ENCODE measurements at places on chromosomes 3 and 15.

GRCh38 chr15:36359286-36359685 is 220.1 kb upstream of the CDIN1 start:
- DNase-seq: no peak

DNA sequence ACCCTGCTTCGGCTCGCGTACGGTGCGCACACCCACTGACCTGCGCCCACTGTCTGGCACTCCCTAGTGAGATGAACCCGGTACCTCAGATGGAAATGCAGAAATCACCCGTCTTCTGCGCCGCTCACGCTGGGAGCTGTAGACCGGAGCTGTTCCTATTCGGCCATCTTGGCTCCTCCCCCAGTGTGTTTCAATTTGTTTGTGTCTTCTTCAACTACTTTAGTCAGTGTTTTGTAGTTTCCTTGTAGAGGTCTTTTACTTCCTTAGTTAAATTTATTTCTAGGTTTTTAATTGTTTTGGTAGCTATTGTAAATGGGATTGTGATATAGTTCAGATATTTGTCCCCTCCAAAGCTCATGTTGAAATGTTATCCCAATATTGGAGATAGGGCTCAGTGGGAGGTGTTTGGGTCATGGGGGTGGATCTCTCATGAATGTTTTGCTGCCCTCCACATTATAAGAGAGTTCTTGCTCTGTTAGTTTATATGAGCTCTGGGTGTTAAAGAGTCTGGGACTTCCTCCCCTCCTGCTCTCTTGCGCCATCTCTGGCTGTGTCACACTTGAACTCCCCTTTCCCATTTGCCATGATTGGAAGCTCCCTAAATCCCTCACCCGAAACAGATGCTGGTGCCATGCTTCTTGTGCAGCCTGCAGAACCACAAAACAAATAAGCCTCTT is 304.4 kb downstream of the DOCK3 start:
- DNase-seq: no peak

GRCh38 chr3:11059090-11059798 is 66.7 kb downstream of the SLC6A1 start:
- peak; percentile 44 for DNase-seq

DNA sequence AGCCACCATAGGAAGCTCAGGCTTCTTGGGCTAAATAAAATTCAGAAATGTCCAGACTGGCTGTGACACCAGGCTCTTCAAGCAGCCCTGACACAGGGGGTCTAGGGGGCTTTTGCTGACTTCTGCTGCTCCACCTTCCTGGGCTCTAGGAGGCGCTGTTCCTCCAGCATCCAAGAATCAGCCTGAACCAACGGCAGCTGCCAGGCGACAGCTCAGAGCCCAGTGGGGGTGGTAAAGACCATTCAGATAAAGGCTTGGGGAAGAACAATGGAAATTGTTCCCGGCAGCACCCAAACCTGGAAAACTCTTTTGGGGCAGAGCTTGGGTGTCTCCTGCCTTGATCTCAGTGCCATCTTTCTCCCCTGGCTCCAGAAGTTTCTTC is 21.6 kb upstream of the PSTPIP1 start:
- no peak for DNase-seq

GRCh38 chr3:65443739-65444446 is 594.8 kb downstream of the MAGI1 start:
- DNase-seq: no peak

- no peak for DNase-seq
Observed at GRCh38 chr3:20909511-20909910, 723.5 kb upstream of the SGO1 start.

GRCh38 chr3:23086831-23087230 is 116.3 kb upstream of the UBE2E2 start:
- no peak for DNase-seq

- DNase-seq: no peak
Observed at GRCh38 chr3:31064021-31064420, 169.6 kb upstream of the GADL1 start.

- DNase-seq: peak; percentile 91
Observed at GRCh38 chr3:53821631-53822121, 24.5 kb downstream of the CHDH start.

GRCh38 chr3:100209948-100210771 is 50.6 kb upstream of the TBC1D23 start:
- no peak for DNase-seq

DNA sequence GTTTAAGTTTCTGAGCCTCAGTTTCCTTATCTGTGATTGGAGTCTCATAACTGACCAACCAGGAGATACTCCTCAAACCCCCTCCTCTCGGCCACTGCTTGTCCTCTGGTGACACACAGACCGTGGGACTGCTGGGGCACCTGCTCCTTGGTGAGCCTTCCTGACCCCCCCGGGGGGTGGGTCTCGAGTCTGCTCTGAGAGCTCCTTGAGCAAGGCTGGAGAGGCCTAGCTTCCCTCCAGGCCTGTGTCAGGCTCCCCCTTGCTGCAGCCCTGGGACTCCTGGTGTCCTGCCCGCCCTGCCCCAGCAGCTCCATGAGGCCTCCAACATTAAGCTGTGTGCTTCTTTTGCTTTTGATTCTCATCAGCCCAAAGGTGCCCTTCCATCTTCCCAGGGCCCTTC is 27.7 kb downstream of the SRPRB start:
- no peak for DNase-seq

- DNase-seq: no peak
Observed at GRCh38 chr3:123586968-123587367, 2.1 kb upstream of the HACD2 start.

GRCh38 chr3:9101286-9101685 is 138.0 kb upstream of the RAD18 start:
- DNase-seq: no peak

DNA sequence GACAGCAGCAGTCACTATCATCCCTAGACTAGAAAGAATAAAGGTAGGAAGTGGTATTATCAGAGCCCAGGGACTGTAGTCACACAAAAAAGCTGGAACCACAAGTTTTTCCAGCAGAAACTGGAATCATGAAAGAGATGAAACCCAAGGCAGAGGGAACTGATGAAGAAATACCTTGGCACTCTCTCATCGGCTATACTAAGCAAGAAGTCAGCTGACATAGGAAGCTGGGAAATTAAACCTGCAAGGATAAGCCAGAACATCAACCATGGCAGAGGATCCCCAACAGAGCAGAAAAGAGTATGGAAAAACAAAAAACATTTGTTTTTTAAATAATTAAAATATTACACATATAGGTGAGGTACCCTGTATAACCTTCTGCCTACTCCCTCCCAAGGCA is 86.5 kb downstream of the AQR start:
- DNase-seq: no peak

- DNase-seq: no peak
Observed at GRCh38 chr3:177606891-177607290, 409.6 kb upstream of the TBL1XR1 start.

GRCh38 chr15:89777782-89778380 is 1.7 kb downstream of the MESP2 start:
- DNase-seq: no peak

Measured in adrenal gland (tissue), 19 donors.